Renal cortical epithelial cell (primary cell): ENCODE measurements at places on chromosomes 16 and 17. TPM values are rescaled to one million over a fixed set of nuclear protein-coding genes. Genes with fewer than 3 reads are reported as not detected.

The PERCC1 gene
- not detected in 2 replicates for total RNA-seq

The PRSS53 gene
- 0.52 and 1.9 TPM in 2 replicates for total RNA-seq

The FBXW10 gene
- total RNA-seq: 0.05 TPM in 1 of 2 replicates, not detected in the other

The CNTNAP1 gene
- total RNA-seq: 5.4 and 15.2 TPM in 2 replicates

The AXIN1 gene
- 38.7 and 43.5 TPM in 2 replicates for total RNA-seq

The REXO5 gene
- 3.8 and 4.2 TPM in 2 replicates for total RNA-seq

The PIK3R5 gene
- not detected in 2 replicates for total RNA-seq

The CHP2 gene
- total RNA-seq: not detected in 2 replicates

The MRPL27 gene
- total RNA-seq: 41.8 and 69.3 TPM in 2 replicates

The FSCN2 gene
- total RNA-seq: 3.1 and 4.7 TPM in 2 replicates

The TBC1D3D gene
- total RNA-seq: 2.6 TPM in 1 of 2 replicates, not detected in the other

The SULT1A4 gene
- total RNA-seq: 2.1 and 3.3 TPM in 2 replicates

The PYDC1 gene
- total RNA-seq: not detected in 2 replicates

The ZNF646 gene
- total RNA-seq: 6.6 and 22.4 TPM in 2 replicates

The P2RX5 gene
- total RNA-seq: 2.9 and 19.3 TPM in 2 replicates

The PTX4 gene
- not detected in 2 replicates for total RNA-seq

The SCNN1B gene
- total RNA-seq: not detected in 2 replicates

The GNG13 gene
- not detected in 2 replicates for total RNA-seq

The PCGF2 gene
- 1.7 and 8.6 TPM in 2 replicates for total RNA-seq

The ZNF750 gene
- total RNA-seq: not detected in 2 replicates
